AG04449 (cell line): ENCODE measurements at places on chromosomes 6 and 20.

GRCh38 chr6:124968401-124968800 lies 6.2 kb downstream of the RNF217 start:
- no peak for DNase-seq

DNA sequence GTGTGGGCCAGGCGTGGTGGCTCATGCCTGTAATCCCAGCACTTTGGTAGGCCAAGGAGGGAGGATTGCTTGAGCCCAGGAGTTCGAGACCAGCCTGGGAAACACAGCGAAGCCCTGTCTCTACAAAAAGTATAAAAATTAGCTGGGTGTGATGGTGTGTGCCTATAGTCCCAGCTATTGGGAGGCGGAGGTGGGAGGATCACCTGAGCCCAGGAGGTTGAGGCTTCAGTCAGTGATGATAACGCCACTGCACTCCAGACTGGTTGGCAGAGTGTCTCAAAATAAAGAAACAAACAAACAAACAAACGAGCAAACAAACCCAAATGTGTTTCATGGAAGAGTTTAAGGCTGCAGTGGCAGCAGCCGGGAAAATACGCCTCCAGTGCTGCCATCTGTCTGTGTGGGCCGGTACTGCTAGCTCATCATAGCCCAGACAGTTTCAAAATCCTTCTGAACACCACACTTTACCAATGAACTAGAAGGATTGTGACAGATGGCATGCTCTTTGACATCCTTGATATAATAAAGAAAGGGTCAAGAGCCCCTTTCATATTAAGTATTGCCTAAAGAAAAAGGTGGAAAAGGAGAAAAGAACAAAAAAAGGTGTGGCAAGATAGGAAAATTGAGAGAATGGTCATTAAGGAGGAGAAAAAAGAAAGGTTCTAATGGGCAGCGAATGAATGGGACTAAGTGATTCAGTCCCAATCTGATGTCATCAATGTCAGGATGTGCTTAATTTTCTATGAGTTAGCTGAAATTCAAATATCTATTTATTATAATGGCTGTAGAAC lies 298.6 kb downstream of the SYNE1 start:
- DNase-seq, result no peak

GRCh38 chr6:26123675-26123946 lies 36.4 kb downstream of the HFE start:
- no peak for DNase-seq

DNA sequence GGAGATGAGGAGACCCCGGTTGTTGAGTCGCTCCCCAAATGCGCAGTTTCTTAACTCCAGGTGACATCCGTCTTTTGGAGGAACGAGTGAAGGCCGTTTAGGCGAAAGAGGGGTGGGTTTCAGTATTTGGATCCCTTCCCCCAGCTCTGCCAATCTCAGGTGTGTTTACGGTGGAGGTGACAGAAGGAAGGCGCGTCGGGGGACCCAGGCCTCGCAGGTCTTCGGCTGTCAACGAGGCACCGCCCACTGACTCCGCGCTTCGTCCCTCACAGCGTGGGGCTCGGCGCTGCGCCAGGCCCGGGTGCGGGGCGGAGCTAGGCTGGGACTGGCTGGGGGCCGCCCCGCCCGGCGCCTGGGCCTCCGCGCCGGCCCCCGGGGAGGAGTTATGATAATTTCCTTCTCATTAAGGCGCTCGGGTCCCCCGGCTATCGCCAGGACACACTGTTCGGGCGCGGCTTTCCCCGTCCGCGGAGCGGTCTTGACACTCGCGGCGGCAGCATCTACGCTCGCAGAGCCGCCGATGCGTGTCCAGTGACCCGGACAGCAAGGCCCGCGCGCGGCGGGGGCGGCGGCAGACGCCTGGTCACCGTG lies at the start of gene TFAP2C:
TFAP2C (plus strand) TSS at position 434 of the 591 bp plus-strand sequence. CDS start 239 bp downstream, outside the sequence.
- DNase-seq, result no peak

GRCh38 chr6:21188505-21189223 lies 404.9 kb upstream of the SOX4 start:
- DNase-seq, result no peak

GRCh38 chr6:148128014-148128730 lies 214.5 kb upstream of the SASH1 start:
- no peak for DNase-seq
